ENCODE measurements at places on chromosomes 6 and 20. TPM values are rescaled to one million over a fixed set of nuclear protein-coding genes. Genes with fewer than 3 reads are reported as not detected.

TMC2 gene
- total RNA-seq = not detected

DNA sequence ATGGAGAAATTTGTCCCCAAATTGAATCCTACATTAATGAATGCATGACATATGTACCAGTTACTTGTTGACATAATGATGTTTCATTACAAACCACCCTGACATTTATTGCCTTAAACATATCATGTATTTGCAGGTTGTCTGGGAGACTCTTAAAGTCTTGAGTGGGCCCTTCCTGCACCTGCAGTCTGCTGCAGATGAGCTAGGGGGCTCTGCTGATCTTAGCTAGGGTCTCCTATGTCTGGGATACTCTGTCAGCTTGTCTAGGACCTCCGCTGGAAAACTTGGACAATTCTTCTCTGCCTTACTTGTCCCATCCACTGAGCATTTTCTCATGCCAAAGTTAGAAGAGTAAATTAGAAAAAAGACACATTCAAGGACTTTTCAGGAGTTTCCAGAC lies 581.6 kb downstream of the HAO1 start:
- H3K36me3 ChIP-seq = no peaks in the 10 kb centered on the region
- H3K27ac ChIP-seq = no peak overlapping the region
- H3K27me3 ChIP-seq = no peaks in the 10 kb centered on the region
- no peaks in the 10 kb centered on the region for H3K4me1 ChIP-seq

CD109 gene
- 0.58 TPM for total RNA-seq

DNA sequence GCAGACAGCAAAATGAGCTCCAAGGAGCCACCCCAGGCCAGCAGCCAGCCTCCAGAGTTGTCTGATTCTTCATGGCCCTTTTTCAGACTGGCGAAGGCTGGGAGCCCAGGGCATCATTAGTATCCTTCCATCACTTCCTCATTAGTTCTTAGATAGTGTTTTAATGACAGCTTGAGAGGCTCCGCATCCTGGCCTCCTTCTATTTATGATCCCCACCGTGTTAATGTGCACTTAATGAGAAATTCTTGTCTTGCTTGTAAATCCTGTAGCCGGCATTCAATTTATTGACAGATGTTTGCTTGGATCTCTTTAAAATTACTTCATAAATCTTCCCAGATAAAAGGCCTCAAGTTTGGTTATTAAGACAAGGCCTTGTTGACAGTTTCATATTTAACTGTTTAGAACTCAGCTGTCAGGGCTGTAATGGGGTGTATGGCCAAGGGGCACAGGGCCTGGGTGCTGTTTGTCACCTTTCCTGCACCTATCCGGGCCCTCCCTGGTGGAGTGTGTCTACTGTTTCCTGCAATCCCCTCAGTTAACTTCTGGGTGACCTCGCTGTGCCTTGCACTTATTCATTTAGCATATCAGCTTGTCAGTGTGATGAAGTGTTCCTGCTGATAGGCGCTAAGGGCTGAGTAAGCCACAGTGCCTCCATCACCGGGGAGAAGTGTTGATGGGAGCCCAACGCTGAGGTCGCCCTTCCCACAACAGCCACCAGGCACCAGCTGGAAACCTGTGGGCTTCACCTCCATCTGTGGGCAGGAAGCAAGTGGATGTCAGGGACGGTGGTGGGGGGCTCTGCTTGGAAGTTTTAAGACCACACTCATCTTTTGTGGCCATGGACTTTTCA lies 169.3 kb downstream of the TSHZ2 start:
- H3K4me1 ChIP-seq = no peaks in the 10 kb centered on the region
- no peak overlapping the region for H3K4me3 ChIP-seq
- no peak for DNase-seq
- no peaks in the 10 kb centered on the region for H3K27me3 ChIP-seq

DNA sequence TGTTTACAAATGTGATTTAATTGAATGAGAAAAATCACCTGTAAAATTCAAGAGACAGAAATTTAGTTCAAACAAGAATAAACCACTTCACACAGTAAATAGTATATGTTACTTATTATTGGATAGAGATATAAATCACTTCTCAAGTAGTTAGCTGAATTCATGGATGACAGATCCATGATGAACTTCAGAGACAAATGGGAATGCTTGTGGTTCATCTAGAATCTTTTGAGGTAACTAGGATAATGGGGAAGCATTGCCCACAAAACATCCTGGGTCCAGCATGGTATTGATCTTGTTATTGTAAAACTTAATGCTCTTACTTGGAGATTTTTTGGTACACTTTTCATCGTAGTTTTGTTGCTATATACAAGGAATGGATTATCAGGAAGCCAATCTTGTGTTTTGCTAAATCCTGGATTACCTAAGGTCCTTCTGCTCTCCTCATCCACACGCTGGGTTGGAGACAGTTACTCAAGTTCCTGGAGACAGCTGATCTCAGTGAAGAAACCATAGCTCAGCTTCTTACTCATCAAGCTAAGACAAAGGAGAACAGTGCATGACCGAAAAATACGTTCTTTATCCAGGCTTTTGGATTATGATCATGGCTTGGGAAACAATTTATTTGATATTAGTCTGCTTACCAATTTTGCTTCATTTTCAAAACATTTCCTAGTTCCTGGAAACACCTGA lies 142.5 kb upstream of the PREP start:
- H3K4me3 ChIP-seq = no peak overlapping the region
- H3K27ac ChIP-seq = peak overlapping the region; percentile 19
- no peak for DNase-seq
- H3K36me3 ChIP-seq = no peaks in the 10 kb centered on the region
- no peaks in the 10 kb centered on the region for H3K27me3 ChIP-seq

DNA sequence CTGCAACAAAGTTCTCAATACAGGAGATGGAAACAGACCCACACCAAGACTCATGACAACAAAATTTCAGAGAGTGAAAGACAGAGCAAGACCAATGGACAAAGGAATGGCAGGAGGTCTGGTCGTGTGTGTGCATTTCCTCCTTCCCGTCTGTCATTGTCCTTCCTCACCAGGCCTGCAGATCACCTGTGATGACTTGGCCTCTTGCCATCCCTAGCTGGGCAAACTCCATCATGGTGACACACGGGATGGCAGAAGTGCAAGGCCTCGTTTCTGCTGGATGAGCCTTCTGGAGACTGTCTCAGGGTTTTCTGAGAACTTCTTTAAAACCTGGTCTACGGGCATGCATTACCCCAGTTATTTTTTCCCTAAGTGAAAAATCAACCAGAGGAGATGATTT lies 49.2 kb downstream of the RPP21 start:
- H3K36me3 ChIP-seq = no peaks in the 10 kb centered on the region
- no peak overlapping the region for H3K4me3 ChIP-seq
- H3K27me3 ChIP-seq = peaks cover 72% of the 10 kb centered on the region
- no peak overlapping the region for H3K27ac ChIP-seq
- peaks cover 5% of the 10 kb centered on the region for H3K4me1 ChIP-seq

DNA sequence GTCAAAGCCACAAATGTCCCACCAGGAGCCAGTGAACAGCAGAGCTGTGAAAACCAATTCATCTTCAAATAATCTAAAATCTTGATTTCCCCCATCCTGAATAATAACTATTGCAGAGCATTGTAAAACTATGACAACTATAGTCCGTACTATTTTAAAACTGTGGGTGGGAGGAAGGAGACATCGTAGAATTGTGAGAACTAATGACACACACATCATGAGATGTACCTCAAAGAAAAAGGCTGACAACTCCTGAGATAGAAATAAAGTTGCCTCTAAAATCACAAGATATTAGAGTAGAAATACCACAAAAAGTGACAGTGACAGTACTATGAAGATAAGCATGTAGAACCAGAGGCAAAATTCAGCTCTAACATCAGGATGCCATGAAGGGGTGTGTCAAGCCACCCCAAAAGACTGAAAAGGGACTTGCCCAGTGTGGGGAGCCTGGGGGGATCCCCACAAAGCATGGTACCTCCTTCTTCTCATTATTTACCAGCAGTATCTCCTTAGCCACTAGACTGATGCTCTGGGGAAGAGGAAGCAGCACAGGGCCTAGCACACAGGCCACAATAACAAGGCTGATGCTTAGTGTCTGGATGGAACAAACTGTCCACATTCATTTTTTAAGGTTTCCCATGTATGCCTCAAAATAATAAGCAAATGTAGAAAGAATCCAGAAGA lies 13.4 kb downstream of the NAPB start:
- H3K27ac ChIP-seq = no peak overlapping the region
- no peak for DNase-seq
- no peaks in the 10 kb centered on the region for H3K36me3 ChIP-seq
- H3K4me3 ChIP-seq = no peak overlapping the region
- no peaks in the 10 kb centered on the region for H3K27me3 ChIP-seq
- H3K4me1 ChIP-seq = peaks cover 45% of the 10 kb centered on the region

DNA sequence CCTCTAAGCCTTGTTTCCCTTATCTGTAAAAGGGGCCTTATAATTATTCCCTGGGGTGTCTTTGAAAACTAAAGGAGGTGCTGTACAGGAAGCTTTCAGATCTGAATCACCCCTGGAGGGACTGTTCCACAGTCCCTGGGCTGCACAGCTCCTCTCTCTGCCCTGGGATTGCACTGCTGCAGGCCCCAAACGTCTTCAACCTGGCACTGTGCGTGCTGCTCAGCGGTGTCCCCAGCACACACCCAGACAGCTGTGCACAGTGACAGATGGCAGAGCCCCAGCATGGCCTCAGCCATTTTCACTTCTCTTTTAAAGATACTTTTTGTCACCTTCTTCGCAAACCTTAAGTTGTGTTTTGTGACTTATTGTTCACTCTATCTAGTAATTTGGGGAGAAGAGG lies 50.7 kb upstream of the INSM1 start:
- H3K4me3 ChIP-seq = no peak overlapping the region
- no peak for DNase-seq
